Activated T-helper 9 cell treated with anti-CD3 and anti-CD28 coated beads, Interleukin-2, amount 50 U/mL, for 16 hours (primary cell): ENCODE measurements at places on chromosomes 3 and 15.

DNA sequence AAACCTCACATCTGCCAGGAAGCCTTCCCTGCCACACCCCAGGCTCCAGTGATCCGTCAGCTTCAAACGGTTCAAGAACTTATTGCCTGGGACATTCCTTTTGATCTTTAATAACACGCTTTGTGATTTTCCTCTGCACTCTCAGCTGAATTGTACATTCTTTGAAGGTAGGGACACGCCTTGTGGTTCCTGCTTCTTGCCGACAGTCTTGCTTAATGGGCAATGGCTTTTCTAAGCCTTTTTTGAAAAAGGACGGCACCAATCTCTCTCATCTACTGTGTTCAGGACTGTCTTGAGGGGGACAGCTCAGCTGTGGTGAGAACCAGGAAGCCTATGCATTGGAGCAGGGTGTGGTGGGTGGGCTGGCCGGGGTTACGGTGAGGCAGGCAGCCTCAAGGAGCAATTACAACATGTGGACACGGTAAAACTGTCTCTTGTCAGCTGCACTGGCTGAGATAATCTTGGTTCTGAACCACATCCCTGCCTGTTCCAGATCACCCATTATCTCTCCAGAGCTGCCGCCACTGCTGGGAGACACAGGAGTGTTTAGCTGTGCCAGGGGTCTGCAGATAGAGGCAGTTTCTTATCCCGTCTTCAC, 46.0 kb upstream of the GLCE start:
- DNase-seq, result no peak

DNA sequence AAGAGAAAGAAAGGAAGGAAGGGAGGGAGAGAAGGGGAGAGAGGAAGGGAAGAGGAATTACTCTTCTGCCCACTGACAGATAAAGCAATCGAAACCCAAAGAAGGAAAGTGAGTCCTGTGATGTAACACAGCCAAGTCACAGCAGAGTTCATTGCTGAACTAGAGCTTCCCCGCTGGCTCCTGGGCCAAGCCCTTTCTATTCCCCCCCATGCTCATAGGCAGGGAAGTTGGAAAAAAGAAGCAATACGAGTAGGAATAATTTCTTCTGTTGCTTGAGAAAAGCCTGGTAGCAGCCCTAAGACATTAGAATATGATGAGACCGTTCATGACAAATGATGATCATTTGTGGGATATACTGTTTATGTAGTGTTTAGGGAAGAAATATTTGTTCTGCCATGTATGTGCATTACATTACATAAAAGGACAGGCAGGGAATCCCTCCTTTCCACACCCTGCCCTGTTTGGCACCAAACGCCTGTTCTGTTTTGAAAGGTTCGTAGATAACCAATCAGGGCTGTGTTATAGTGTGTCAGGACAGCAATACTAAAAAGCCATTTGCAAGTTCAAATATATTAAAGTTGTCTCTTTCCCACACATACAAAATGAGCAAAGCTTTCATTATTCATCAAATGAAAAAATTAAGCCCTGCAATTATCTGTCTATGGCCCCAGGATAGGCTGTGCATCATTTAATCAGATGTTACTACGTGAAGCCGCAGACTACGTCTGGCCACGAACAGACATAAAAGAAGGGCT, 111.0 kb upstream of the TRPM1 start:
- DNase-seq, result no peak

GRCh38 chr15:99053380-99054024, 45.9 kb upstream of the PGPEP1L start:
- no peak for DNase-seq

GRCh38 chr3:117589454-117589853, 879.9 kb downstream of the TUSC7 start:
- no peak for DNase-seq

GRCh38 chr3:172824229-172824628, 73.7 kb downstream of the ECT2 start:
- no peak for DNase-seq

- no peak for DNase-seq
Measured at GRCh38 chr3:19598870-19599269, 335.1 kb downstream of the EFHB start.
